AG08395 (cell line): ENCODE measurements at places on chromosomes 4 and X.
A peak's percentile ranks its signal among the peaks of the same experiment; 100 is the strongest.

- DNase-seq: no peak
Measured at GRCh38 chr4:52848254-52848653, 13.9 kb upstream of the RASL11B start.

GRCh38 chrX:153463556-153463955 is 6.8 kb downstream of the HAUS7 start:
- no peak for DNase-seq

- no peak for DNase-seq
Measured at GRCh38 chrX:12789976-12790375, 1.2 kb upstream of the PRPS2 start.

- DNase-seq: no peak
Measured at GRCh38 chr4:183636503-183636902, 22.5 kb downstream of the RWDD4 start.

GRCh38 chr4:163911891-163912290 is 417.4 kb downstream of the TMA16 start:
- no peak for DNase-seq

DNA sequence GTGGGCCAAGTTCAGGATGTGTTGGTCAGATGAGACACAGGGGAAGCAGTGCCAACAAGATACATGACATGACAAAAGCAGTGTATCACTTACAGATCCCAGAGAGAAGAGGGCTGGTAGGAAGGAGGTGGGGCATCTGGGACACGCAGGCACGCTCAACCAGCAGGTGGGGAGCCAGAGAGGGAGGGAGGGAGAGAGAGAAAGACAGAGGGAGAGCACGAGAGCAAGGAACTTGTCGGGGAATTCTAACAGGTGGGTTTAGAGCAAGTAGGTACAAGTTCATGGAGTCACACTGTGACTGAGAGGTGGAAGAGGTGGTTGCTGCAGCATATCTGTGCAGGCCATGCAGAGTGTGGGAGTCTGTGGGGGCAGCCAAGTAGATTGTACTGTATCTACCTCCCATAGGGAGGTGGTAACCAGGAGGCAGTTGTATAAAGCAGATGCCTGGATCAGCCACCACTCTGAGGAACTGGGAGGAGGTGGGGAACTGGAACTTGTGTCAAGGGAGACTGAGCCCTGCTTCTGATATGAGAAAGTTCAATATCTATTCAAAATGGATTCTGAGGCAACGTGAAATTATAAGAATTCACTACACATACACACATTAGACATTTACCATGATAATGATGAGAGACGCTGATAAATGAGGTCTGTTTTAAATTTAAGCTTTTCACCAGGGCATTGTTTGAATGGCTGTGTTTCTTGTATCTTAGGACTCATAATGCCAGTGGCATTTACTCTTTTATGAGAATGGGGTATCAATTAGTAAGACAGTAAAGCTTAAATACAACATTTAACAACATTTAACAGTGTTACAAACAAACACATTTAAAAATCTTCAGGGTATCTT is 43.7 kb downstream of the BBS12 start:
- DNase-seq: no peak

- peak; percentile 80 for DNase-seq
Measured at GRCh38 chrX:9995855-9996339, 28.7 kb downstream of the CLDN34 start.

GRCh38 chrX:110403441-110404238 is 45.0 kb downstream of the RTL9 start:
- no peak for DNase-seq

DNA sequence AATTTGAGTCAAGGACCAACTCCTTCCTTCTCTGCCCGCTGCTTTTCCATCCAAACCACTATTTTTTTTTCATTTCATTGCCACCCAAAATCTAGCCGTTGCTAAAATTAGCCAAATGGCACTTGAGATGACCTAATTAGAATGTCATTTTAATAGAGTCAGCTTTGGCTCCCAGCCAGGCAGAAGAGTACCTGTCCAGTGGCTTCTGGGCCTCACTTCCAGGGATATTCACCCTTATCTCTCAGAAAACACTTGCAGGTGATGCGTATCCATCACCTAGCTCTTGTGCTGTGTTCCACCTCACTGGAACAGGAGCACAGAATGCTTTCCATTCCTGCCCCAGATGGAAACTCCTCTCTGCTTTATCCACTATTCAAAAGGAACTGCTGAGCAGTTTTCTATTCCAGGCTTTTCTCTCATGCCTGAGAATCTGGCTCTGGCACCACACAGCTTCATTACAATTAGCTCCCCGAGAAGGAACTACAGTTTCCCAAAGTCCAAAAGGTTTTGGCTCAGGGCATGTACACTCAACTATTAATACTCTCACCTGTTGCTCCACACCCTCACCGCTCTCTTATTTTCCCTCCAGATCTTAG is 18.5 kb downstream of the MAGEA9B start:
- no peak for DNase-seq

- no peak for DNase-seq
Measured at GRCh38 chrX:34716302-34716701, 59.2 kb upstream of the TMEM47 start.

- no peak for DNase-seq
Measured at GRCh38 chr4:61741327-61742096, 541.4 kb downstream of the ADGRL3 start.

DNA sequence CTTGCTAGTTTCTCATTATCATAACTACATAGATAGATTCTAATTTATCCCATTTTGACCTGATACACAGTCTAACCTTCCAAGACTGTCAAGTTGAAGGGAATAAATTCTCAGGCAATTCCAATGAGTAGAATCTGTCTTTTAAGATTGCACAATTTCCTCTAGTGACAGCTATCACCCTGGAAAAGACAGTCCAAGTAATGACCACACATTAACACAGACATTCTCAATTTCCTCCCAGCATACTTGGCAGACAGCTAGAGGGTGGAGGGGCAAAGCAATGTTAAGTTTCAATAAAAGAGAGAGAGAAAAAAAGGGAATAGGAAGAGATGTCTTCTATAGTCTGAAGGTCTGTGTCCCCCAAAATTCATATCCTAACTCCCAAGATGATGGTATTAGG is 234.7 kb downstream of the LDB2 start:
- peak; percentile 28 for DNase-seq

DNA sequence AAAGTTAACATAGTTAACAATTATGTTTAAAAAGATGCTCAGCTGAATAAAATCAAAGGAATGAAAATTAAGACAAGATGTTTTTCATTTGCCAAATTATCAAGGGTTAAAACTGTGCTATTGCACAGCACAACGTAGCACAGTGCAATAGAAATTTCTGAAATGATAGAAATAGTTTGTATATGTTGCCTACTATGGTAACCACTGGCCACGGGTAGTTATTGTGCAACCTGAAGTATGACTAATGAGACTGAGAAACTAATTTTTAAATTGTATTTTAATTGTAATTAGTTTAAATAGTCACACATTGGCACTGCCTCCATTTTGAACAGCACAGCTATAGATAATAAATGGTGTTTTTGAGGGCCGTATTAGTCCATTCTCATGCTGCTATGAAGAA is 343.1 kb upstream of the FAM241A start:
- DNase-seq: peak; percentile 25

DNA sequence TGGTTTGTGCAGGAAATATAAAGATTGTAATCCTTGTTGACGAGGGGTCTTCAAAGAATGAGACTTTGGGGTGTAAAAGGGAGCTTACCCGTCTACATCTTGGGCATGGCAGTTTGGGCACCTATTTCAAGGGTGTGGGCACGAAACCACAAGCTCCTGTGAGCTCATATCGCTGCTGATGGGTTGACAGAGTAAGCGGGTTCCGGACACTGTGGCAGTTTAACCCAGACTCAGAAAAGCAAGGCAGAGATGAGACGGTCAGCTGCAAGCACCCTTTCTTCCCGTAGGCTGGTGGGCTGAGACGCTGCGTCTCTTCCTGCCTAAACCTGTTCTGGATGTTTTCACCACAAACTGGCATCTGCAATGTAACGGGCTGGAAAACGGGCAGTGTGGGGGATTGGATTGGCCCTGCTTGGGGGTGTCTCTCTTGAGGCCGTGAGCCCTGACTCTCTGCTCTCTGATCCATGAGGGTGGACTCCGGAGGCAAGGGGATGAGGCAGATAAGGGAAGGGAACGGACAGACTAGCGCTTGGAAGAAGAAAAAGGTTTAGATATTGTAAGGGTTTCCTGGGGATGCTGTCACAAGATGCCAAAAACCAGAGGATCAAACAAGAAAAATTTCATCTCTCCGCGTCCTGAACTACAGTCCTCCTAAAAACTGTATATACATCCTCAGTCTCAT is 237.5 kb downstream of the SHOX start:
- DNase-seq: no peak

GRCh38 chrX:17024886-17025285 is 78.4 kb downstream of the REPS2 start:
- DNase-seq: no peak

DNA sequence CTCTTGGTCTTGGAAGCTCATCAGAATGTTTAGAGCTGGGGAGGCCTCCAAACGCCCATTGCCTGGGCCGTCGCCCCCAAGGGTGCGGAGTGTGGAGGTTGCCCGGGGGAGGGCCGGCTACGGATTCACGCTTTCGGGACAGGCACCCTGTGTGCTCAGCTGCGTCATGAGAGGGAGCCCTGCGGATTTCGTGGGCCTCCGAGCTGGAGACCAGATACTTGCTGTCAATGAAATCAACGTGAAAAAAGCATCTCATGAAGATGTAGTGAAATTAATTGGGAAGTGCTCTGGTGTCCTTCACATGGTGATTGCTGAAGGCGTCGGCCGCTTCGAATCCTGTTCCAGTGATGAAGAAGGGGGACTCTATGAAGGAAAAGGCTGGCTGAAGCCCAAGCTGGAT is 23.3 kb downstream of the RGS12 start:
- no peak for DNase-seq

DNA sequence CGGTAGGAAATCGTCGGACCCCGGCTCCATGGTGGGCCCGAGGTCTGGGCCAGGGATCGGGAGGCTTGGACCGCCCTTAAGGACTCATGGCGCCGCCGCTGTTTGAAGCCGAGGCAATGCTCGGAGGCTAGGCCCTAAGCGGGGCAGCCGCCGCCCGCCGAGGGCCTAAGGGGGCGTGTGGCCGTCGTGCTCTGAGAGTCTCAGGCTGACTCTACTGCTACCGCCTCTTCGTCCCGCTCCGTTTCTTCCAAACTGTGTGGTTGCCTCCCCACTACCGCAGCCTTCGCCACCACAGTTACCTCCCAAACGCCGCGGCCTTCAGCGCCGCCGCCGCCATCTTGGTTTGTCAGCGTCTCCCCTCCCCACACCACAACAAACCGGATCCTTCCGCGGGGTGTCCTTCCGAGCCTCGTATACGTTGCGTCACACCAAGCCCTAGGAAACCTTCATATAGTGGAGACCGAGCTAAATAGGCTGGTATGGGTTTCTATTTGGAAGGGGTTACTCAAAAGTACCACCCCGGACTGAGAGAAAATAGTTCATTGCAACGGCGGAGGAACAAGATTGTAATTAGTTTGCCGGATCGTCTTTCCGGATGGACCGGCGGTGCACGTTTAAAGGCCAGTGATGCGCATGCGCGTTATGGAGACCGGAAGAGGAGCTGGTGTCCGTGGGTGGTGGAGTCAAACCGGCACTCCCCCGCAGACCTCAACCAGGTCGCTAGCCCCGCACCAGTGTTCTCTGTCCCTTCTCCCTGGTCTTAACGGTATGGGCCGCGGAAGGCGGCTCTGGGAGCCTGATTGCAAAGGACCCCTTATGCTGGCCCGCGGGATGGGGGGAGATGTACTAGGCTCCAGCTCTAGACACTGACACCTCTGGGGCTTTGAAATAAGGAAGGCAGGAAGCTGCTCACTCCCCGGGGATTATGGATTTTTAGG is at the start of gene KDM5C:
Gene KDM5C (minus strand): TSS at position 348 of the 938 bp plus-strand sequence. CDS start 318 bp downstream, at position 30.
- DNase-seq: peak; percentile 99

- DNase-seq: peak; percentile 67
Measured at GRCh38 chr4:20017070-20017776, 234.5 kb upstream of the SLIT2 start.

DNA sequence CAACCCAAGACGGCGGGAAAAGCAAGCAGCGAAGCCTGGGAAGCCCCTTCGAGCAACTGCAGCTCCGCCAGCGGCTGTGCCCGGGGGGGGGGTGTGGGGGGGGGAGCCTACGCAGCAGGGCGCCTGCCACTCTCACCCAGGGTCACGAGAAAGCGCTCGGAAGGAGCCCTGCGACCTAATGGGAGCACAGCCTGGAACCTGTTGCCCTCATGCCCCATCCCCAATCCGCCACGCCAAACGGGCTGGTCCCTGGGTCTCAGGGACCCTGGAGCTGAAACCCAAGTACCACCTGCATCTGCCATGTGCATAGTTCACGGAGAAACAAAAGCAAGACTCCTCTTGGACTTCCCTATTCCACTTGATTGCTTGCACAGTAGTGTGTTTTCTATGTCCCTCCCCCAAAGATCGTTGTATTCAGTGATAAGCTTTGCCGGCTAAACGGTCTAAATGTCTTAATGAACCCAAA is 359 bp upstream of the GAB3 start:
- no peak for DNase-seq

GRCh38 chrX:81392396-81392795 is 190.5 kb downstream of the SH3BGRL start:
- no peak for DNase-seq

- DNase-seq: no peak
Measured at GRCh38 chrX:41142130-41142910, 57.1 kb downstream of the USP9X start.

DNA sequence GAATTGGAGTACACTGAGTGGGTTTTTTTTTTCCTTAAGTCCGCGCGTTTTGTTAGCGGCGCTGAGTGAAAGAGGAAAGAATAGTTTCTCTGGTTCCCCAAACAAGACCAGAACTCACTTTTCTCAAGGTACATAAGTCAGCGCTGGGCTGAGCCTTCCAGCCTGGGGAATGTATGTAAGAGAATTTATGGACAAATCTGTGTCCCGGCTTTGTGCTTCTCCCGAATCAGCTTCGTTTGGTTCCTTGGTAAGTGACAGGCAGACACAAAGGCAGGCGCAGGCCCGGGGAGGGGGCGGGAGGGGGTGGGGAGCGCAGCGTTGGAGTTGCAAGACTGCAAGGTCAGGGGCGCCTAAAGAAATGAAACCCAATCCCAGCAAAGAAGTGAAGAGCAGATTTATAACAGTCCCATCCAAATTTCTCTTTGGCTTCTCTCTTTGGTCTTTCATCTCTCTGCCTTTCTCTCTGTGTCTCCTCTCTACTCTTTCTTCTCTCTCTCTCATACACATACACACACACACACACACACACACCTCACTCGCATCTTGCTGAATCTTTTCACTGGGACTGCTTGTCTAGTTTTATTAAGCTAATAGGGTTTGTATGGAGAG is 981 bp downstream of the TET2 start:
- peak; percentile 14 for DNase-seq

GRCh38 chr4:169070895-169071218 is 60.8 kb upstream of the CBR4 start:
- DNase-seq: no peak
